Inflammatory macrophage treated with lipopolysaccharide for 4 hours (primary cell): ENCODE measurements at places on chromosomes 13 and 19.

- no peak for DNase-seq
These were observed at the start of gene CYP2F1 for GRCh38 chr19:41114132-41114531. Gene CYP2F1, plus strand, starts transcription at chr19:41114432. Its CDS starts 1,757 bp downstream, at chr19:41116189.

DNA sequence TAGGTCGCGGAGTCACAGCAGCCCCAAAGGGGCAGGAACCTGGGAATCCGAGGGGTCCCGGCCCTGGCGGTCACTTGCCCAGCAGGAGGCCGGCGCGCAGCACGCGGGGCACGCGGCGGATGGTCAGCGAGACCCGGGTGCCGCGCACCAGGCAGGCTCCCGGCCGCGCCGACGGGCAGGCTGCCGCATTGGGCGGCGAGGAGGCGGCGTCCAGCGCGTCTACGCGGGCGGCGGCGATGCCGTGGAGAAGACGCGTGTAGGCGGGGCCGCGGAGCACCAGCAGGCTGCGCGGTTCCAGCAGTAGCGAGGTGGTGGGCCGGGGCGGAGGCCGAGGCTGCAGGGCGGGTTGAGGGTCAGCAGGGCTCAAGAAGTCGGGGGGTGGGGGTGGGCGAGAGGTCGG lies 607 bp upstream of the SYNE4 start:
- peak; percentile 56 for DNase-seq

GRCh38 chr13:46172531-46172991 lies 9.4 kb downstream of the LCP1 start:
- peak; percentile 94 for DNase-seq

- DNase-seq = no peak
These were observed 223.5 kb upstream of the MAB21L1 start for GRCh38 chr13:35699825-35700510.

DNA sequence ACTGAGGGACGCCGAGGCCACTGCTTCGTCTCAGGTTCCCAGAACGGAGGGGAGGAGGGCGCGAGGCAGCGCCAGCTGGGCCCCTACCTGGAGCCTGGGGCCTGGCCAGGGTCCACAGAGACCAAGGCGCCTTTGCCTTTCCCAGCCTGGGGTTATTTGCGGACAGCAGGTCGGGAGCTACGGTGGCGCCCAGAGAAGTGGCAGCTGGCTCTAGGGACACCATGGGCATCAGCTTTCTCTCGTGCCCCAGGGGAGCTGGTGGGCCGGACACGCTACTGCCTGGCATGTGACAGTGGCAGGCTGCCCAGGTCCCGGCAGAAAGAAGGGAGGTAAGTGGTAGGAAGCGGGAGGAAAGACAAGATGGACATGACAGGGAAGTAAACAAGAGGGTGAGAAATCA lies 19.0 kb downstream of the AKT2 start:
- no peak for DNase-seq

GRCh38 chr19:50415661-50416033 lies 3.1 kb upstream of the SPIB start:
- DNase-seq = peak; percentile 49

DNA sequence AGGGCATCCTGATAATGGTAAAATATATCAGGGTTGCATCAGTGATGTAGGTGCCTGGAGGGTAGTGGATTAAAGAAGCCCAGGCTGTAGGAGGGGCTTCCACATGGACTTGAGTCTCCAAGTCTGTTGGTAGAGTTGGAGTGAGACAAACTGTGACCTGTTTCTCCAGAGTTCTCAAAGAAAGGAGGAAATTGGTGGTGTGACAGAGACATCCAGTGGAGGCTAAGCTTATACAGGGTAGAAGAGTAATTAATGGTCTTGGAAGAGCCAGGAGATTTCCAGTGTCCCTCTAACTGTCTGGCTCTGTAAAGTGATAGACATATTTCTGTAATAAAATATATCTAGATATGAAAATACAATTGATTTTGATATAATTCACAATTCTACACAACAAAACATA lies 61.1 kb downstream of the GPC5 start:
- no peak for DNase-seq
